Psoas muscle (tissue), 8 donors: ENCODE measurements at places on chromosomes 6 and 20. TPM values are rescaled to one million over a fixed set of nuclear protein-coding genes. Genes with fewer than 3 reads are reported as not detected.

ROMO1 gene
- total RNA-seq, result 148 TPM

KIF25 gene
- not detected for total RNA-seq

NUDT3 gene
- 70.5 TPM for total RNA-seq

DNA sequence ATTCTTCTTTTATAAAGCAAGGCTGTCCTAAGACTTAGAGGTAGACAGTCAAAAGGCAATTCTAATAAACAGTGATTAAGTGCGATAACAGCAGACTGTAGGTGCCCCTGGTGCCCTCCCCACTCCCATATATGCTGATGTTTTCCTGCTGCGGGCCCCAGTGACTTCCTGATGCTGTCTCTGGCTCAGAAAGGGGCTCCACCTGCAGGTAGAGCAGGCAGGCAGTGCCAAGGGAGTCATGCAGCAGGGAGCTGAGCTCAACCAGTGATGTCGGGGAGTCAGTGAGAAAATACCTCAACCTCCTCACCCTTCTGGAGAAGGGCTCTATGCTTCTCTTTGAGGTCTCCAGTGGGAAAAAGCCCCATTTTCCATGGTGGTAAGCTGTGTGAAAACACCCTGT lies 126.7 kb upstream of the SSTR4 start:
- DNase-seq, result no peak

GRCh38 chr6:53320964-53321363 lies 27.8 kb downstream of the ELOVL5 start:
- no peak for DNase-seq

- no peak for DNase-seq
Measured at GRCh38 chr20:6956056-6956455, 188.6 kb downstream of the BMP2 start.

- DNase-seq, result no peak
Measured at GRCh38 chr6:62479697-62480220, 193.7 kb upstream of the KHDRBS2 start.
